Foreskin keratinocyte (primary cell): ENCODE measurements at places on chromosomes 1 and 21. TPM values are rescaled to one million over a fixed set of nuclear protein-coding genes. Genes with fewer than 3 reads are reported as not detected.

Gene FCRLB
- 0.51 and 0.92 TPM in 2 replicates for total RNA-seq

DNA sequence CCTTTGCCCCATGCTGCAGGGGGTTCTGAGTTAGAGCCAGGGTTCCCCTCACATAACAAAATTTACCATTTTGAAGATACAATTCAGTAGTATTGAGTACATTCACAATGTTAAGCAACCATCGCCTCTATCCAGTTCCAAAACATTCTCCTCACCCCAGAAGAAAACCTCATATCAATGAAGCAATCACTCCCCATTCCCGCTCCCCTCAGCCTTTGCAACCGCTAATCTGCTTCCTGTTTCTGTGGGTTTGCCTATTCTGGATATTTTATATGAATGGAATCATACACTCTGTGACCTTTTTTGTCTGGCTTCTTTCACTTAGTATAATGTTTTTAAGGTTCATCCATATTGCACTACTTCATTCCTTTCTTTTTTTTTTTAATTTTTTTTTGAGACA lies 32.9 kb downstream of the SERINC2 start:
- DNase-seq, result no peak

GRCh38 chr21:16308269-16308668 lies 578.5 kb downstream of the USP25 start:
- DNase-seq, result peak; percentile 81

GRCh38 chr21:17560377-17561025 lies 47.7 kb downstream of the CXADR start:
- DNase-seq, result no peak

DNA sequence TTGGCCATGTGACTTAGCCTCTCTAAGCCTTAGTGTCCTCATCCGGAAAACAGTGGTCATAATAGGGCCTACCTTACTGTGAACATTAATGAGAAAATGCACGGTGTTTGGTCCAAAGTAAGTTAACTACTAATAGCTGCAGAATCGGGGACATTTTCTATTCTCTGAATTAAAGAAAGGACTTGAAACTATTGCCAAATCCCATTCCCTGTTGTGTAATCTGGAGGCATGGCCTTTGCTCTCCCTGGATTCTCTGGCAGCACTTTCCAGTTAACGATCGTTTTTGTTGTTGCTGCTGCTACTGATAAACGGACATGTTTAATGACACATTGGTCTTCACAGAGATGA lies 30.5 kb downstream of the FMO4 start:
- DNase-seq, result no peak

Gene SLC44A3
- 2.0 and 2.1 TPM in 2 replicates for total RNA-seq

DNA sequence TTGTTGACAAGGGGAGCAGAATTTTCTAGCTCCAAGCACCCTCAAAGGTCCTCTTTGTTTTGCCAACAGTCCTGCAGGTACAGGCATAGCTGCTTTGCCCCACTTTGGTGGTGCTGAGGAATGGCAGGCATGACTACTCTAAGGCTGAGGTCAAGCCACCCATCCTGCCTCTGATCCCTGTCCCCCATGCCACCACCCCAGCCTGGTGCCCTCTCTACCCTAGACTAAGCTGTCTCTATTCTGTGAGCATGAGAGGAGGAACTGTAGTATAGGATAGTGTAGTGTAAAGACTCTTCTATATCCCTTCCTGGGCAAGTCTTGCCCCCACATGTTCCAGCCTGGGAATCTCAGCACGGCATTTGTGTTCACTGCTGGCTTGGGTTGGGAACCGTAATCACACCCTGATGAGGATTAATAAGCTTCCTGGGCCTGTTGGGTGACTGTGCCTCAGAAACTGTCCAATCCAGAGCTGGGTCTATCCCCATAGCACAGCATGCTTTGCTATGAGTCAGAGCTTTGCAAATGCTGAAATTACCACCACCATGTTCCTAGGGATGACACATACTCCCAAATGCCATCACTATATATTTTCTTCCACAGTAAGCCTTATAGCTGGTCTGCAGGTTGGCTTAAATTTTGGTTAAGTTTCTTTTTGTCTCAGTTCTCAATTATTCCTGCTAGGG lies 105.7 kb upstream of the PPP2R5A start:
- DNase-seq, result peak; percentile 99

- DNase-seq, result peak; percentile 87
Measured at GRCh38 chr1:160726498-160727315, 12.3 kb upstream of the SLAMF7 start.
